ENCODE measurements at places on chromosomes 11 and 22.

DNA sequence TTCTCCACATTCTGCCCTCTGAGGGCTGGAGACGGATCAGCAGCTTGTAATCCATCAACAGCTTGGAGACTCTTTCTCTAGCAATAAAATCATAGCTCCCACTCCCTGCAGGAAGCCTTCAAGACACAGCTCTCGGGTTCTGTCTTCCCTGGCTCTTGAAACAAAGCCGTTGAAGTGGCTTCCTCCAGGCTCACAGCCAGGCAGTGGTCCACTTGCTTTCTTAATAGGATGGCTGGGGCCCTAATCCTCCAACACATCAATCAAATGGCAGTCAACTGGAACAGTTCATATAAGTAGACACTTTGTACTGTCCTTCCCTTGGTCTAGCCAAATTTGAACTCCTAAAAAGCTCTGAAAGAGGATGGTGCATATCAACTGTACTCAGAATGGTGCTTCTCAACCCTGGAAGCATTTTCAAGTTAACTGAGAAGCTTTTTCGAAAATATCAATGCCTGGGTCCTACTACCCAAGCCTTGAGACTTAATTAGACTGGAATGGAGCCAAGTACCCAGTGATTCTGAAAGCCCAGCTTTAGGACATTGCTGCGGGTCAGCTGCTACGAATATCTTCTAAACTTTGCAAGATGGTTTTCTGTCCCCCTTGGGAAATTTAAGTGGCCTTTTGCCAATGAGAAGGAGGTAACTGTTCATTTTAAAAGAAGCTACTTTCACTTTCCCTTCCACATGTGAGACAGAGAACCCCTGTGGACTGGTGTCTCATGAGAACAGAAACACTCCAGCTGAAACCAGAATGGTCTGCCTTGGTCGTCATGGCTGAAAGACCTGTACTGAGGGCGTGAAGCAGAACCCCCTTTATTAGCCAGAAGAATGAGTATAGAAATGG lies 74.7 kb downstream of the SC5D start:
- DNase-seq = no peak

GRCh38 chr11:4093519-4094347 lies 866 bp upstream of the RRM1 start:
- DNase-seq = no peak

GRCh38 chr11:78786086-78786485 lies 211.4 kb upstream of the NARS2 start:
- no peak for DNase-seq

GRCh38 chr11:66294626-66295620 lies 3.2 kb downstream of the TMEM151A start:
- DNase-seq = no peak

- DNase-seq = no peak
These were observed 450 bp downstream of the CBX6 start for GRCh38 chr22:38871360-38872171.

DNA sequence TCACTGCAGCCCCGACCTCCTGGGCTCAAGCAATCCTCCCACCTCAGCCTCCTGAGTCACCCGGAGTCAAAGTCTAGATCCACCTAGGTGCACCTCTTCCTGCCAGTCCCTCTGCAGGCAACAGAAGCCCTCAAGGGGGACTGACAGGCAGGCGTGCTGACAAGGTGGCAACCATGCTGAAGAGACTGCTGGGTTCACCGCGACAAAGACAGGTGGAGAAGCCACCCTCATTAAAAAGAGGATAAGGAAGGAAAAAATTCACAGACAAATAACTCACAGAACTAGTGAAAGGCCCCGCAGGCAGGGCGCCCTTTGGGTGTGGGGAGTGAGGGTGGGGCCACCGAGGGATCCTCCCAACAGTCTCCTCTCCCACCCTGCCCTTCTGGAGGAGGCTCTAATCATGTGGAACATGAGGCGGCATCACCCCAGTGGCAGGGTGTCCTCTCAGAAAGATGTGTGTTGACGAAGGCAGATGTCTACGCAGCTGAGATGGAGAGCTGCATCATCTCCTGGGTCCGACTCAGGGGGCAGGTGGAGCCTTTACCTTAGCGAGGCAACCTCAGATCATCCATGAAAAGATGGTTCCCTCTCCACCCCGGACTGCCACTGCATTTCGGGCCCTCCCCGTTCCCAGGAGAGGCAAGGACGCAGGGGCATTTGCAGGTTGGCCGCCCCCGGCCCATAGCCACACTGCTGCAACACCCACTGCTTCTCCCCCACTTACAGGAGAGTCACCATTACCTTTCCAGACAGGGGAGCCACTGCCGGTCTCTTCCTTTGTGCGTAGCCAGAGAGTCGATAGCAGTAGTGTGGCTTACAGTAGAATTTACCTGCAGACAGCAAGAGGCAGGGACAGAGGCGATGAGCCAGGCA lies 91.2 kb upstream of the BID start:
- no peak for DNase-seq

- no peak for DNase-seq
These were observed 45.6 kb upstream of the POLD3 start for GRCh38 chr11:74546752-74547151.

DNA sequence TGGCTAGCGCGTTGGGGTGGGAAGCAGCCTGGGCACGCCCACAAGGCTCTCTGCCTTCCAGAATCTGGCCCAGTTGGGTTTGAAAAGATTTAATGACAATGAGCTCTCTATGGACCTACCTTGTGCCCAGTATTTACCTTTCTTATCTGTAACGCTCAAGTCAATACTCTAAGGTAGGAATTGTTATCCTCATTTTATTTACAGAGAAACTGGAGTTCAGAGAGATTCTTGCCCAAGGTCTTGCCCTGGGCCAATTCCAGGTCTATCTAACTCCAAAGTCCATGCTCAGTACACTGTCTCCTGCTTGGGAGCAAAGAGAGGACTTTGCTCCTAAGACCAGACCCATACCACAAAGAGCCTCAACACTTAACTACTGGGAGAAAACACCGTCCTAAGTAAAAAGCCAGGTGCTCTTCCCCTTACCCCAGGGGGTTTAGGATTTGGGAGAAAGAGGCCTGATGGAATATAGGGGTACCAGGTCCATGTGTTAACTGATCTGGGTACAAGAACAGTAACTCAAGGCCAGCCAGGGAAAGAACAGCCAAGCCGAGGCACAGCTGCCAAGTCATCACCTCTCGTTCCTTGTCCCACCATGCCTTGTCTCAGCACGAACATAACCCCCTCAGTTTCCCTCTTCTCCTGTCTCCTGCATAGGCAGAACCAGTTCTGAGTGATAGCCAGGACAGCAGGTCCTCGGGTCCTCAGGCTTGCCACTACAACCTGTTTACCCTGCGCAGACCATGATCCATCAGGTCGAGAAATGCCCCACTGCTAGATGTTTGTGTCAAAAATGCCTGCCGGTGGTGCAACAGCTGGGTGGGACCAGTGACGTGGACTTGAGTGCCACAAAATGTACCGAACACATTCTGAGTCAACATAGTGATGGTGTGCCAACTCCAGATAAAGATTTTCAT lies 14.6 kb downstream of the APOA4 start:
- no peak for DNase-seq

GRCh38 chr22:42319386-42319785 lies 48.9 kb upstream of the TCF20 start:
- DNase-seq = no peak

- no peak for DNase-seq
These were observed 38.1 kb upstream of the LDLRAD3 start for GRCh38 chr11:35905646-35906276.

DNA sequence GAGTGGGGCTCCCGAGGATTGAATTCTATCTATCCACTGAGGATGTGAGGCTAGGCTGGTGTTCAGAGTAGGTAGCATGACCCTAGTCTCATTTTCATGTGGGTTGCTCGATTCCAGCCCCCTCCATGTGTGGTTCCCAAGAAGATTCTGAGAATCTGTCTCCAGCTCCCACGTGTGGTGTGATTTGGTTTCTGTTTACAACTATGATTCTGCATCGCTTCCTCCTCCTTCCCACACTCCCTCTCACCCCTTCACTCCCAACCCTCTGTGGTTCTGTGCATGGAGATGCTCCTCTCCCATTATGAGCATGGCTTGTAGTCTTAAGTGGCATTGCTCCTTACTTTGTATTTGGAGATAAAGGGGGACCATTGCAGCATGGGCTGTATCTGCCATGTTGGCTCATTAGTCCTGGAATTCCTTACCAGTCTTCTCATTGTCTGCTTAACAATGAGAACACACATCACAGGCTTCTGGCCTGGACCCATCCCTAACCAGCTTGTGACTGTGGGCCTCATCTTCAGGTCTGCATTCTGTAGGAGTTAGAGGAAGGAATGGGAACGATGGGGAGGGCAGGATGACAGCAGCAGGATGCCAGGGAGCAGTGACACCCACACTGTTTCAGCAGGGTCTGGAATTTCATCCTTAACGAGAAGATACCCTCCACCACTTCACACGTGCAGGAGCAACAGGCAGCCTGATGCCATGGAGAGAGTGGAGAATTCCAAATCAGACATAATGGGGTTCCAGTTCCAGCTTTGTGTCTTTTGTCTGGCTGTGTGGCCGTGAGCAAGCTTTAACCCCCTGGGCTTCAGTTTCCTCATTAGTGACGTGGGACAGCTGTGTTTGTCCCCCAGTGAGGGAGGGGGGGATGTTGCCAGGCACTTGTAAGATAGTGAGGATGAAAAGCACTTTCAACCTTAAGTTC lies 86.0 kb downstream of the CCDC81 start:
- DNase-seq = no peak

DNA sequence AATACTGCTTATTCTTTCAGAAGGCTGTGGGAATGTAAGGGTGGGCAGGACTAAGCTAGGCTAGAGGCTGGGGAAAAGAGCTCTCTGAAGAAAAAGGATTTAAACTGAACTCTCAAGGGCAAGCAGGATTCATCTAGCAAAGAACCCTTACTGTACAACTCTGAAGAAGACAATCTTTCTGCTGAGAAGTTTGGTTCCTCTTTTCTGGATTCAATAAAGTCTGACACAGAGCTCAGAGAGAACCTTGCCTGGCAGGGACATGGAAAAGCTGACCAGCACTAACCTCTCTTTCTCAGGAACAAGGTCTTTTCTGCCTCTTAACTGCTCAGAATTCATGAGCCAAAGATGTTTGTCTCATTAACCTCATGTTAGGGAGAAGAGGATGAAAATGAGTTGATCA lies 388.4 kb upstream of the DDI1 start:
- DNase-seq = no peak

- no peak for DNase-seq
These were observed 51.0 kb upstream of the CARS1 start for GRCh38 chr11:3108183-3108721.

GRCh38 chr11:73308961-73309919 lies 1.2 kb downstream of the ARHGEF17 start:
- DNase-seq = peak; percentile 93

DNA sequence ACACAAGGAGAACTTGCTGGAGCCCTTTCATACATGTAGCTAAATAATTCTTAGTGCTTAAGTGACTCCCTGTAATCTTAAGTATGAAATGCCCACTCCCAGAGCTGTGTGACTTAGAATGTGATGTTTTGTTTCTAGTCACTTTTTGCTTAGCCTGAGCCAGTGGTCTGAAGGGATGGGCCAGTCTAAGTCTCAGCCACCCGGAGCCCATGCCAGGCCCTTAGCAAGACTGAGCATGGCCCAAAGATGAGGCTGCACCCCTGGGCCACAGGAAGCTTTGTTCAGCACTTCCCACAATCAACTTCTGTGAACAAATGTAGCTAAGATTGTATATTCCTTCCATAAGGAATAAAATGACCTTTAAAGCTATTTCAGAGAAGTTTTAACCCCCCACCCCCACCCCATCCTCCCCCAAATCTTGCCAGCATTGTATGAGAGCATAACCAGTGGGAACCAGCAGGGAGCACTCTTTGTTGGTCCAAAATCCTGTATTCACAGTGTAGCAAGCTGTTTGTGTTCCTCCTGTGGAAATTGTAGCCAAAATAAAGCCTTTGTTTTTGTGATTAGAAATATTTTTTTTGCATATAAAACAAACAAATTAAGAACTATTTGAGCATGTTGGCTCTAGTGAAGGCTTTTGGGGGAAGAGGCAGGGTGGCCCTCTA lies 73.8 kb upstream of the GAL start:
- DNase-seq = no peak

- DNase-seq = no peak
These were observed 6.8 kb downstream of the NADSYN1 start for GRCh38 chr11:71459767-71460320.

- DNase-seq = no peak
These were observed 753.1 kb upstream of the ARHGAP42 start for GRCh38 chr11:99934008-99934407.

- peak; percentile 90 for DNase-seq
These were observed 734 bp downstream of the PPP1R14B start for GRCh38 chr11:64245797-64246620.

DNA sequence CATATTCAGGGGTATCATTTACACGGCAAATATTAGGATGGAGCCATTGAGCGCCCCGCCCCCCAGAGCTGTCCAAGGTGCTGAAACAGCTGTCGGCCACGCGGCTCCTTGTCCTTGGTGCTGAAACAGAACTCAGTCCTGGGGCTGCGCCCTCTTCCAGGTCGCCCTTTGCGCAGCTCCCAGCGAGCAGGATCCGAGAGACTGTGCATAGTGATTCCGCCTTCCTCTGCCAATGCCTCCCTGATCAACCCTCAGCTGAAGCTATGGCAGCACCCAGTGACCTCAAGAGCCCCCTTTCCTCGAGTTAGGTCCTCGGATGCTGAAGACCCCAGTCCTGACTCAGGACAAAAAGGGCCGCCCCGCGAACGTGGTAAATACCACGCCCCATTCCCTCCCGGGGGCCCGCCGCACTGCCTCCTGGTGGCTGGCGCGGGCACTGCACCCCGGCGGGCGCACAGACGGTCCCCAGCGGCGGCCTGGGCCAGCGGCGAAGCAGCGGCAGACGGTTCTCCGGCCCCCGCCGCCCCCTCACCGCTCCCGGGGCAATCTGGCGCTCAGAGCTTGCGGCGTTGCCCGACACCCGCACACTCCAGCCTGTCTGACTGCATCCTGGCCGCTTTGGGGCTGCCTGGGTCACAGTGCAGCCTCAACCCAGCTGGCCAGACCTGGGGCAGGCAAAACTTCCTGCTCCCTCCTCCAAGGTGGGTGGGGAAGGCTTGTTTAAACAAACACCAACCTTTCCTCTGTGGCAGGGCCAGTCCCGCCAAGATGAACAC lies 13.4 kb downstream of the SYT7 start:
- no peak for DNase-seq

GRCh38 chr11:45455536-45455935 lies 169.4 kb upstream of the SYT13 start:
- DNase-seq = no peak

- DNase-seq = no peak
These were observed 420.6 kb upstream of the FAT3 start for GRCh38 chr11:91804042-91804441.

DNA sequence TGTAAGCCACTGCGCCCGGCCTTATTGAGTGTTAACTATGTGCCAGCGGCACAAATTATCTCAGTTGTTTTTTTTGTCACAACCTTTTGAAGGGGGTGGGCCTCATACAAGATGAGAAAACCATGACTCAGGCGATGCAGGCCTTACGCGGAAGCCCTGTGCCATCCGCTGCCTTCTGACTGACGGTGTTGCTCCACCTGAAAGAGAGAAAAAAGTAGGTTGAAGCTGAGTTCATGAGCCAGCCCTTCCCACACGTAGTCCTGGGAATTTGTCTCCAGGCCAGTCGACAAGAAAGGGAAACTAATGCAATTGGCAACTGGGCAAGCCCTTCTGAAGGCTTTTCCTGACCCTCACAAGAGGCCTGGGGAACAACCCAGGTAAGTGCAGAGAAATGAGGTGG lies 96.9 kb upstream of the CRYBB3 start:
- DNase-seq = no peak
